ENCODE measurements at places on chromosomes 2 and 18.

DNA sequence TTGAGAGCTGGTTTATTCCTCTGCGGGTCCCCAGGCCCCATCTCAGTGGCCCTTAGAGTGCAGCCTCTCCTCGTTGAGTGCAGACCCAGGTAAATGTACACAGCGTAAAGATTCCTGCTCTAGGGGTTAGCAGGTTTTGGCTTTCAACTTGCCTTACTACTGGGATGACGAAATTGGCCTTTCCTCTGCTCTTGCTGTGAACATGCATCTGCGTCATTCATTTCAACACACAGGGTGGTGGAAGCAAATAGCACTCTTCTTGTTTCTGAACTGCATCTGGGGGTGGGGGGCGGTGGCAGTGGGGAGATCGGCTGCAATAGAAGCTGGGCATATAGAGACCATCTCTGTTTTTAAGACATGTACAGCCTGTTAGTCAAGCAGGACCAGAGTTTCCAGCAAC, 16.5 kb upstream of the SLC16A14 start:
- no peak for DNase-seq

- DNase-seq, result no peak
Observed at GRCh38 chr2:45009303-45009927, at the start of gene SIX2. SIX2 (minus strand) TSS chr2:45009452; CDS start chr2:45009110, 342 bp downstream.

DNA sequence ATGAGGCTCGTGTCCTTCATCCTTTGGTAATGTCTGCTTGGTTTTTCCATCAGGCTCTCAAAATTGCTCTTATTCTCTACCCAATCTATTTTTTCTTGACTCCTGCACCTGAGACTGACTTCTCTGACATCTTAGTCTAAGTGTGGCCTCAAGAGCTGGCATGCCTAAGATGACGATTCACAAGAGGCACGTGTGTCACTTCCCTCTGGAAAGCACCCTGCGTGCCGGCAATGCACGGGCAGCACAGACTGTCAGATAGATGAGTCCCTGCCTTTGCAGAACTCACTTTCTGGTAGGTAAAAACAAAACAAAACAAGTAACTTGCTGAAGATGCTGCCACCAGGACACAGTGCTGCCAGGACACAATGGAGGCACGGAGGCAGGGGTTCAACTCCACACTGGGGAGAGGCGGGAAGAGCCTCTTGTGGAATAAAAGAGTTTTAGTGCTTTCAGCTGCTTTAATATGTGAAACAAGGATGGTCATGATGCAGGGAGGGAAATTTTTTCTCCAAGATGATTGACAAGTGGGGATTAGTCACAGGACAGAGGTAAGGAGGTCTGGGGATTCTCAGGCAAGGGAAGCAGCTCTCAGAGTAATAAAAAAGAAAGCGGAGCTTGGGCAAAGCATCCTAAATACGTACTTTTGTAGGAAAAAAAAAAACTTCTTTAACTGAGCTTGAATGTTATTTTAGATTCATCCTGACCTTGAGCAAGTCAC, 27.3 kb downstream of the CYB5A start:
- DNase-seq, result no peak

GRCh38 chr2:216201692-216202306, 92.7 kb downstream of the XRCC5 start:
- DNase-seq, result no peak

GRCh38 chr18:24799176-24799575, 338.7 kb downstream of the HRH4 start:
- DNase-seq, result no peak

DNA sequence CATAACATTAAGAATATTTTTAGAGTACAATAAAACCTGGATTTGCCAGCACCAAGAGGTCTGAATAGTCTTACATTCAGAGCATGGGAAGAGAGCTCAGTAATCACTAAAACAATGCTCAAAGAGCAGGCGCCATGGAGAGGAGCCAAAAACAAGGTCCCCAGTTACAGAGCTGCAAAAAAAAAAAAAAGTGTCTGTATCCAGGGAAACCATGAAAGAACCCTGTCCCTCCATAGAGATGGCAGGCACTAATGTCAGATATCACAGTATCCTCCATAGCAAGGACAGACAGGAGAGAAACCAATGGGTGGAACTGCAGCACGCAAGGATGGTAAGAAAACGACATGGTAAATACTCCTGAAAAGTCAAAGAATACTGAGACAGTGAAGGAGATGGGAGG, 19.5 kb downstream of the FBXO15 start:
- no peak for DNase-seq

DNA sequence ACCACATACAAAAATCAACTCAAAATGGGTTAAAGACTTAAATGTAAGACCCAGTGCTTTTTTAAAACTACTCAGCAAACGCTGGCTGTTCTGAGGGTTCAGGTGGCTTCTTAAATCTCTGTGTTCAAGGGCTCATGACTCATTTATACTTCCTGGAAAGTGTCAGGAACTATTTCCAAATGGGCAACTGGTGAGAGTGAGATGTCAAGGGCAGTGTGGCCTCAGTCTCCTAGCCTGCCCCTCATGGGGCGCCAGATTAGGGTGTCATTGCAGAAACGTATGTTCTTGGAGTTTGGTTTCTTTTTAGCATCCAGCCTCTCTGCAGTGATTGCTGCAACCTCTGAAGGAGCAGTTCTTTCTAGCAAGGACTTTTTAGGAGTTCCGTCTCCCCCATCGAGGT, 485.4 kb downstream of the TNS1 start:
- DNase-seq, result no peak

- DNase-seq, result no peak
Observed at GRCh38 chr18:35458677-35459441, 38.9 kb downstream of the INO80C start.

Data from stimulated activated CD8-positive, alpha-beta memory T cell treated with anti-CD3 and anti-CD28 coated beads, Interleukin-2, amount 100 ng/mL, for 1 hour (primary cell).